ENCODE measurements at places on chromosomes 11 and 22.

DNA sequence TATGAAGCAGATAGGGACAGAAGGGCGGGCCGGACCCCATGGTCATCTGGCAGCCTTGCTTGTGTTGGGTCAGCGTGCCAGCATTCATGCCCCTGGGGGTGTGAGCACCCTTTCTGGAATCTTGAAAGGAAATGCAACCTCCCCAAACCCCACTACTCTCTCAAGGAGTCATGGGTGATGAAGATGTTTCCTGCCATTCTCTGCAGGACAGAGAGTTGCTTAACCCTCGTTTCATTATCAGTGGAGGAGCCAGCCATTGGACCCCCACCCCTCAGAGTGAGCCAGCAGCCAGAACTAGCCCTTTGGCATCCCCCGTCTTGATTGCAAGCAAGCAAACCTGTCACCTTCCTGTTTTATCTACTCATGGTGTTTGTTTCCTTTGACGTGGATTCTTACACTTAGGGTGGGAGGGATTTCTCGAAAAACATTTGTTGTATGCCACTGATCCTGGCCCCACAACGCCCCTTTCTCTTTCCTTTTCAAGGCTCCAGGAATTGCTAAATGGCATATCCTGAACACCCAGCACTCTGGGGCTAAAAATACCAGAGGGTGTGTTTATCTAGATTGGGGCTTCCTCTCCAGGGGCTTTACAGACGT lies 258.3 kb downstream of the ETS1 start:
- no peak for DNase-seq

DNA sequence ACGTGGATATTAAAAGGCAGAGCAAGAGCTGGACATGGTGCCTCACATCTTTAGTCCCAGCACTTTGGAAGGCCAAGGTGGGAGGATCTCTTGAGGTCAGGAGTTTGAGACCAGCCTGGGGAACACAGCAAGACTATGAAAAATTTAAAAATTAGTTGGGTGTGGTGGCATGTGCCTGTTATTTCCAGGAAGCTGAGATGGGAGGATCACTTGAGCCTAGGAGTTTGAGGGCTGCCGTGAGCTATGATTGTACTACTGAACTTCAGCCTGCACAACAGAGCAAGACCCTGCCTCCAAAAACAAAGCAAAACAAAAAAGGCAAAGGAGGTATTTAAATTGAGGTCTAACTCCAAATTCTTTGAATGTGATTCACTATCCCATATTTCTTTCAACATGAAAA lies 23.5 kb downstream of the RDX start:
- DNase-seq, result no peak

DNA sequence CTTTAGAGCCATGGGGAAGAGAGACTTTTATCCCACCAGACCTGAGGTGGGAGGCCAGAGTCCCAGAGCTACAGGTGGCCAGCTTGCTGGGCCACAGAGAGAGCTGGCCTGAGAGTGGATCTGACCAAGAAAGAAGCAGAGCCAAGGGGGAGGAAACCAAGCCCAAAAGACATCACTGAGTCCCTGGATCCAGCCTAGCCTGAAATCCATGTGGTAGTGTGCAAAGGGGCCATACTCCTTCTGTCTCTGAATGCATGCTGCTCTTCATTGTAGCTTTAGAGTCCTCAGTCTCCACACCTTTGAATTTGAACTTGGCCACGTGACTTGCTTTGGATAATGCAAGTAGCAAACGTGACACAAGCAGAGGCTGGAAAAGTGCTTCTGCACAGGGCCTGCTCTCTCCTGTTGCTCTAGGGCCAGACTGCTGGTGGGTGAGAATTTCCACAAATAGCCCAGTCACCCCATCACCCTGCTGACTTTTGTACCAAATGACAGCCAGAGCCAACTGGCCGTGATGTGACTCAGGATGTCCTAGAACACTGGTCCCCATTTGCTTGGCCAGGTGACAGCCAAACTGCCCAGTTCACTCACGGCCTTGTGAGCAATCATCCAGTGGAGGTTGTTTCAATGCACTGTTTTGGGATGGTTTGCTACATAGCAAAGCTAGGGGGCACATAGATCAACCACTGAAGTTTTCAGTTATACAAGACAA lies 93.6 kb downstream of the DHCR7 start:
- no peak for DNase-seq

- DNase-seq, result no peak
Observed at GRCh38 chr11:47152126-47152952, 24.3 kb downstream of the ARFGAP2 start.

DNA sequence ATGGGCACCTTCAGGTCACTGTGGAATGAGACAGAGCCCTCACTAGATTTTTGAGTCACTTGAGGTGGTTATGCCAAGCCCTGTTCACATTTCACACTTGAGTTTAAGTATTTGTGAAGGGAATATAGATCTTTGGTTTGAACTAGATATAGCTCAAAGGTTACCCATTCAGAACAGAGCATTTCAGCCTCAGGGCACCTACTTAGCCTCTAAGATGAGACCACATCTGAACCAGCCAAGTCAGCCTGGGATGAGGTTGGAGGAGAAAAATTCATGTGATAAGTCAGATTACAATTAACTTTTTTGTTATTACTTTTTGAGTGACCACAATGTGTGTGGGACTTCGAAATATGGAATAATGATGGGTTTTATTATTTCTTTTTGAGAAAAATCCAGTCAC lies 127.8 kb downstream of the TEAD1 start:
- DNase-seq, result no peak

GRCh38 chr11:8338138-8338537 lies 74.5 kb upstream of the LMO1 start:
- DNase-seq, result no peak

GRCh38 chr11:14132312-14132711 lies 169.8 kb downstream of the SPON1 start:
- DNase-seq, result no peak

- no peak for DNase-seq
Observed at GRCh38 chr11:108786281-108786990, 121.6 kb downstream of the DDX10 start.

GRCh38 chr22:22755778-22756100 lies 111.3 kb downstream of the GGTLC2 start:
- DNase-seq, result no peak

DNA sequence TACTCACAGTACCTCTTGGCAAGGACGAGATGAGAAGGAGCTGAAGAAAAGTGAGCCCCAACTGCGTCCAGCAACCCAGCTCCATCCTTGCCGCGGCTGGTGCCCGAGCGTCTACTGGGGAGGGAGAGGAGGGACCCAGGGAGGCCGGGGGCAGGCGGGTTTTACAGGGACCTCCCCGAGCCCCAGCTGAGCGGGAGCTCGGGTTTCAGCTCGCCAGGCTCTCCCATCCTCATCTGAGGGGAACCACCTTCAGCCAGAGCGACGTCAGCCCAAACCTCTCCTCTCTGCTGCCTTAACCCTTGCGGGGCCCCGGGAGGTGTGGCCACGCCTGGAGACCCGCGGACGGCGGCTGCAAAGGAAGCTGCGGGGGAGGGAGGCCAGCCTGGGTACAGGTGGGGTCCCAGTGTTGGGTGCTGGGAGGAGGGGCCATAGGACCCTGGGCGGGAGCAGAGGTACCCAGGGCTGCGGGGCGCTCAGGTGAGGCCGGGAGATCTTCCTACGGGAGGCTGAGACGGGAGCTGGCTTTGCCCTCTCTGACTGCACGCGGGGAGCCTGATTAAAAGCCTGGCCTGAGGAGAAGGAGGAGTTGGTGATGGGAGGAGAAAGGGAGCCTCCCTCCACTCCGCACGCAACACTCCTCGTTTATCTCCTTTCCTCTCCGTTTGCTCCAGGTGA lies at the start of gene PAMR1:
Gene PAMR1 (minus strand): TSS at position 116 of the 675 bp plus-strand sequence. CDS start 31 bp downstream, at position 85.
- DNase-seq, result no peak

DNA sequence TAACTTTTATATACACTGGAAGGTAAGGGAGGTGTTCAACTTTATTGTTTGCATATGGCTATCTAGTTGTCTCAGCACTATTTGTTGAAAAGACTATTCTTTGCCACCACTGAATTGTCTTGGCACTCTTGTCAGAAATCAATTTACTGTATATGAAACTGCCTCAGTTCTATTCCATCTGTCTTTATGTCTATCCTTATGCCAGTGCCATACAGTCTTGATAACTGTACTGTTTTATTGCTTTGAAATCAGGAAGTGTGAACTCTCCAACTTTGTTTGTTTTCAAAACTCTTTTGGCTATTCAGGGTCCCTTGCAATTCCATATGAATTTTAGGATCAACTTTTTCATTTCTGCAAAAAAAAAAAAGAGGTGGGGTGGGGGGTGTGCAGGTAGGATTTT lies 77.2 kb downstream of the PRSS23 start:
- DNase-seq, result no peak

- no peak for DNase-seq
Observed at GRCh38 chr22:39721206-39722031, 150.9 kb downstream of the CACNA1I start.

DNA sequence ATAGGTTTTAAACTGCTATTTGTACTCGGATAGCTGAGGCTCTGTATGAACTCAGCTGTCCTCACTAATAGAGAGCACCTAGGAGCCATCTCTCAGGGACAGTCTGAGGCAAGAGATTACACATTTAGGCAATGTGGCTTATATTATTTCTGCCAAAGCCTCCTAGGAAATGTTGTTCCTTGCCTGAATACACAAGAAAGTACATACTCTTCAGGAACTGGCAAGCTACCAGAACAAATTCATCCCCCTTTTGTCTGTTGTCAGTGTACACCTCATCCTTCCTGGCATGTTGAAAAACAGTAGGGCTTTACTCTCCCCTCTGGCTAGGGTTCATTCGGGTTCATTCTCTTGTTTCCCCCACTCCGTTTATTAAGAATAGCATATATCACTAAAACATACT lies 615.9 kb upstream of the FAT3 start:
- no peak for DNase-seq

- no peak for DNase-seq
Observed at GRCh38 chr11:14012846-14013245, 50.3 kb downstream of the SPON1 start.

DNA sequence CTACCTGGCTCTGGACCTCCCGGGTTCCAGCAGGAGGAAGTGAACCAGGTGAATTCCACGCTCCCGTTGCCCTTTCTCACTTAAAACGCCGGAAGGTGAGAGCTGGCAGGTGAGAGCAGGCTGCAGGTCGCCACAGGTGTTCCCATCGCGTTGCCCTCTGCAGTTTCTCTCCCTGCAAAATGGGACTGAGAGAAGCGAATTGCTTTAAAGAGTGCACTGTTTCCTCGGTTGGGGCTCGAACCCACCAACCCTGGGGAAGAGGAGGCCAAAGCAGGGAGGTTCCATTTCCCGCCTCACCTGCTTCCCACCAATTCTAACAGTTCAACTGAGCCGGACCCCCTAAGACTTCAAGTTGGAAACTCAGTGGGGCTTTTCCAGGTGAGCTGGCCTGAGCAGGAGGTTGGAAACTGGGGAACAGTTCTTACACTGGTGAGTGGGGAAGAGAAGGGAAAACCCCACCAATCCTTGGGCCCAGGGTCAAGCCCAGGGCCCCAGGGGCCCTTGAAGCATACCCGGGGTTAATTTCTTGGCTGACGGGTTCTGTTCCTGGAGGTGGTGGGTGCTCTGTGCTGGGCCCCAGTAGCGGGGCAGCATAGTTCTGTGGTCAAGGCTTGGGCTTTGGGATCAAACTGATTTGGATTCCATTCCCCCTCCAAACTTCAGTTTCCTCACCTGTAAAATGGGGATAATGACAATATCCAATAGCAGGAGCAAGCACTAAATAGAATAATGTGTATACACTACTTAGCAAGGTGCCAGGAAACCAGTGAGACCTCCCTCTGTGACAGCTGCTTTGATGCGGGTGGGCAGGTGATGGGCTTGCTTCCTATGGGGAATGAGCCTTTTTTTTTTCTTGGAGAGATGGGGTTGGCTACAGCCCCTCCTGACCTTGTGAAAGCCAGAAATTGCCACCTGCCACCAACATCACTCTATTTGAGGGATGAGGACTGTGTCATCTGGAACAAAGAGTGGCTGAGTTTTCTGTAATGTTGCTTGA lies 788 bp downstream of the CD82 start:
- no peak for DNase-seq

GRCh38 chr22:27633296-27633871 lies 168.2 kb downstream of the MN1 start:
- DNase-seq, result no peak

DNA sequence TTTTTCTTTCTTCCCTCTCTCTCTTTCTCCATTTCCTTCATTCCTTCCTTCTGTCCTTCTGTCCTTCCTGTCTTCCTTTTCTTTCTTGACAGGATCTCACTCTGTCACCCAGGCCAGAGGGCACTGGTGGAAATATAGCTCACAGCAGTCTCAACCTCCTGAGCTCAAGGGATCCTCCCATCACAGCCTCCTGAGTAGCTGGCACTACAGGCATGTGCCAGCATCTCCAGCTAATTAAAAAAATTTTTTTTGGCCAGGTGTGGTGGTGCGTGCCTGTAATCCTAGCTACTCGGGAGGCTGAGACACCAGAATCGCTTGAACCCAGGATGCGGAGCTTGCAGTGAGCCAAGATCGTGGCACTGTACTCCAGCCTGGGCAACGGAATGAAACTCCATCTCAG lies 4.8 kb upstream of the DUSP8 start:
- no peak for DNase-seq

DNA sequence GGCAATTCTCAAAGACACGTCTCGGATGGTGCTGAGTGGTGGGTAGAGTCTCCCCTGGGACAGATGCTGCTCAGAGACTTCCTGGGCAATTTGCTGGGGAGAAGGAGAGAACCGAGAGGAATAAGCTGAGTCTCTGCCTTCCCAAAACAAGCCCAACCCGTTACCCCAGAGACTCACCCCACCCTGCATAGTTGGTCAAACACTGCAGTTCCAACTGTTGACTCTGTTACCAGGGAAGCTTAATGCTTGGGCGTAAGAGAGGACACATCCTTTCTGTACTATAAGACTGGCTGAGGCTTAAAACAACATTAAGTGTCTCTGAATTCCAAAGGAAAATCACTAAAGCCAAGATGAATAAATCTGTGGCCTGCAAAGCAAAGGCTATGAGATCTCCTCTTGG lies 68.1 kb downstream of the CCDC81 start:
- DNase-seq, result no peak

GRCh38 chr22:44956840-44957767 lies 52.7 kb downstream of the PHF21B start:
- DNase-seq, result no peak

DNA sequence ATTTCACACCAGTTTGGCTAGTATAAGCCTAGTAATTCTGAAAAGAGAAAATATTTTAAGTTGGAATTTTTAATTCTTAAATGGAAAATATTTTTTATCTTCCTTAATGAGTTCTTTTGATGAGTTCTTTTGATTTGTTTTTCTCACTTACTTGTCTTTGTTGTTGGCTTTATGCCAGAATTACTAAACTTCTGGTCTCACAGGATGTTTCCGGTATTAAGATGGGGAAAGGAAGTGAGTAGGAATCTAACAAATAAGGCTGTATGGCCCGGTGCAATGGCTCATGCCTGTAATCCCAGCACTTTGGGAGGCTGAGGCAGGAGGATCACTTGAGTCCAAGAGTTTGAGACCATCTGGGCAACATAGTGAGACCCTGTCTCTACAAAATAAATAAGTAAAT lies 106.4 kb downstream of the ARHGAP42 start:
- DNase-seq, result no peak

DNA sequence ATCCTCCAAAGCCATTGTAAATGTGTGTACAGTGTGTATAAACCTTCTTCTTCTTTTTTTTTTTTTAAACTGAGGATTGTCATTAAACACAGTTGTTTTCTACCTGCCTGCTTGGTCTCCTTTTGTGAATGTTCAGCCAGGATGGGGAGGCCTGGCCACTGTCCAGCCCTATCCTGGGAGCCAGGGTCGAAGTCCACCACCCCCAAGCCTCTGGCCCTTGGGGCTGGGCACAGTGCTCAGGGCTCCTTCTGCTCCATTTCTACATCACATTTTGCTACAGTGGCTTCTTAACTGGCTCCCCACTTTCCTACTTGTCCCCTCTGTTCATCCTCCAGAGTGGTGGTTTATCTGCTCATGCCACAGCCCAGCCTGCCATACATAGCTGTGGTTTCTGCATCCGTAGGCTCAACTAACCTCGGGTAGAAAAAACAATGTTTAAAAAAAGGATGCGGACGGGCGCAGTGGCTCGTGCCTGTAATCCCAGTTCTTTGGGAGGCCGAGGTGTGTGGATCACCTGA lies 2.5 kb upstream of the SMARCB1 start:
- DNase-seq, result no peak

Measured in stimulated activated CD4-positive, alpha-beta T cell treated with anti-CD3 and anti-CD28 coated beads, TNF-alpha, amount 100 ng/mL, for 48 hours (primary cell).